ENCODE measurements at places on chromosomes 3 and 15.

DNA sequence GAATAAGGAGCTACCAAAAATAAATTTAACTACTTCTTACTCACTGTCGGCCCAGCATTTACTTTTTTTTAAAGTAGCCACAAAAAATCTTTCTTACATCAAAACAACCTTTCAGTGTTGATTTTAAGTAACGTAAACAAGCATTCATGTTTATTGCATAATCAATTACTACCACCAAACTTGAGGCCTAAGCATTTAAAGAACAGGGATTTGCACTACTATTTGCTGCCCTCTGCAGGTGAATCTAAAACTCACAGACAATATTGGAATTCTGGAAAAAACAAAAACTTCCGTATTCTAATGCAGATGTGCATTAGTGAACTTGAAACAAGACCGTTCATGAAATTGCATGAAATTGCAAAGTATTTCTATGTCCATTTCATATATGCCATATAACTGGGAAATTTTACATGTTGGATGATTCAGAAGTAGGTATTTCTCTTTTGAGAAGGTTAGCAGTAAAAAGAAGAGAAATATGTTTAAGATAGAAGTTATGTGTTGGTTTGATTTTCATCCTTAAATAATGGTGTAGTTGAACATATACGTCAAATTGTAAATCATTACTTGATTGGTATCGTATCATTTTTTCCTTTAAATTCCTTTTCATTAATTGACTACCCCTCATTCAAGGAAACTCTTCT is 55.6 kb downstream of the CGGBP1 start:
- no peak for DNase-seq

DNA sequence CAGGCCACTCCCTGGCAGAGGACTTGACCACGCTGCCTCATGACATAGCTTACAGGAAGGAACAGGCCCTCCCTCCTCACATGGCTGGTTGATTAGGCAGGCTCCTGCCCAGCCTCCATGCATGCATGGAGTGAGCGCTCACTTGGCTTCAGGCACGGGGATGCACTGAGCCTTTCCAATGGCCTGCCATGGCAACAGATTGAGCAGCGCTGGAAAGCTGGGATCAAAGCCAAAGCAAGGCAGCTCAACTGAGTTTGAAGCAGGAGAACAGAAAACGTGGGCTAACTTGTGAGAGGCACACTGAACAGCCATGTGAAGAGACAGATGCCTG is 5.9 kb upstream of the GRAMD2A start:
- DNase-seq = peak; percentile 99

DNA sequence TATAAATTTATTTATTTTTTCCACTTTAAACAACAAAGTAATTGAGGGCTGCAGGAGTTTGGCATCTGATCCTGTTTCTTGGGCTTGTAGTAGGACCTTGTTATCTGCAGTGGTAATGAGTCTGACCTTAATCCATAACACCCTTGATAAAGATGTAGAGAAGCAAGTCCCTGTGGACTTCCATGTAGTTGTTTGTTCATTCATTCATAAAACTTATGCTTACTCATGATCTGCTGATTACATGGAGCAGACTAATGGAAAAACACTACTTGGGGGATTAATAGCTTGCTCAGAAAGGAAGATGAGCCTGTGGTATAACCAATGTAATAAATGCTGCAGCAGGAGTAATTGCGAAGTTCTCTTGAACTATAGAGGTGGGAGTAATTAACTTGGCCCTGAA is 271.5 kb upstream of the TBL1XR1 start:
- no peak for DNase-seq

DNA sequence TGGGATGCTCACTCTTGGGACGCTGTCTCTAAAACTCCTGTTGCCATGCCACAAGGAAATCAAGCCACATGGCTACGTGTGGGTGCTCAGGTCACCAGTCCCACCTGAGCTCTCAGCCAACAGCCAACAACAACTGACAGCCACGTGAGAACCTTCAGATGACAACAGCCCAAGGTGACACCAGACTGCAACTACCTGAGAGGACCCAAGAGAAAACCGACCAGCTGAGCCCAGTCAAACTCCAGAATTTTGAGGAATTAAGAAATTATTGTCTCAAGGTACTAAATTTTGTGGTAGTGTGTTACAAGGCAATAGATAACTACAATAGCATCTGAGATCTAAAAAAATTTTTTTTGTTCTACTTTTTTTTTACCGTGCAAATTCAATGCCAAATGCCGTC is 75.2 kb downstream of the ITGA11 start:
- no peak for DNase-seq

DNA sequence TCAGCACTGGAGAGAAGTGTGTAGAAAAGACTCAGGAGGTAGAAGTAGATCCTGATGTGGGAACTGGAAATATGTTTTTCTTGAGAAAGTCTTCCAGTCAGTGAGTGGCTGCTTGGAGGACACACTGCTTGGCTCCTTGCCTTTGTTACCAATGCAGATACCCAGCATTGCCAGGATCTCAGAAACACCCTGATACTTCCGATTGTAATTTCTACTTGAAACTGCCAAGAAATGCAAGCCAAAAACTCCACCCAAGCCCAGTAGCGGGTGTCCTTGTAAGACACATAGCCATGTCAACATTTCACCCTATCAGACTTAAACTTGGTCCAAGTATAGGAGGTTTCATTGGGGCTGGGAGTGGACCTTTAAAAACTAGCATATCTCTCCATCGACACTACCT is 141.8 kb downstream of the ALDH1A2 start:
- DNase-seq = peak; percentile 48

DNA sequence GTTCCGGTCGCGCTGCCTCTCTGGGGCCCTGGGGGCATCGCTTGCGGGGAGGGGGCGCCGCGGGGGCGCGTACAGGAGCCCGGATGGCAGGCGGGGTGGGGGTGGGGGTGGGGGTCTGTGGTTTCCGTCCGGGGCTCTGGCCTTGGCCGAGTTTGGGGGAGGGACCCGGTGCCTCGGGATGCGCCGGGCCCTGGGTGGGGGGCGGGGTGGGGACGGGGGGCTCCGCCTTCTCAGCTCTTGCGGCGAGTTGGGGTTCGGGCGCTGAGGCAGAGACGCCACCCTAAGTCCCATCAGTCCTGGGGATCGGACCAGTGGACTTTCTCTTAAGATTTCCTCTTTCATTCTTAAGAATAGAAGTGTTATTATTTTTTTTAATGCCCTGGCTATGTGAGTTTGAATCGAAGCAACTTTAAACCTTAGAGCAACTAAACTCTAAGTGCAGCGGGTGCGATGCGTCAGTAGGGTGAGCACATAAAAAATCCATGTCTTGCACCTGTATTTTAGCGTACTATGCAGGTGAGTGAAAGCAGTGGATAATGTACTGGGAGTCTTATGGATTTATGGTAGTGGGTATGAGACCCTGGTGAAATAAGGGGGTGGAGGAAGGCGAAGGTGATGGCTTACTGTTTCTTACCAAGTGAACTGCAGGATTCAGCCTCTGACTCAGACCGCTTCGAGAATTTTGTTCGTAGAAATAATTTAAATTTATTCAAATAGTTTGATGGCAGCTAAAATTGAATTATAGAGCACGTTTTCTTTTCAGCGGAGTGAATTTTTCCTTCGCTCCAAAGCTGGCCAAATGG is 762 bp downstream of the CTNNB1 start:
- DNase-seq = peak; percentile 45

DNA sequence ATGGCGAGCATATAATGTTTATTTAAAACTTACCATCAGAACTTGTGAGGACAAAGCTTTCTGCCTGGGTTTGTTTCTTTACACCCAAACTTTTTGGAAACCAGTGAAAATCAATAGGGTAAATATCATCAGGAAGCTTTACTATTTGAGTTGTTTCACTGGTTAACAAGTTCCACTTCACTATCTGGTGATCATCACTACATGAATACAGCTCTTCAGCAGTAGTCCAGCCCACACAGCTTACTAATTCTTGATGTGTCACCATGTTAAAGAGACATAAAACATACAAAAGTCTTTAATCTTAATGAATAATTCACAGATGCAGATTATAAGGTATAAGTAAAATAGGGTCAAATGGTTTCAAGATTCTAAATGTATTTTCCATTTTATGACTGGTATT is 17.6 kb downstream of the IFT80 start:
- no peak for DNase-seq

- DNase-seq = no peak
Measured at GRCh38 chr3:37558580-37558979, 303.1 kb upstream of the CTDSPL start.

- no peak for DNase-seq
Measured at GRCh38 chr15:67091980-67092677, 26.7 kb downstream of the SMAD3 start.

Data from thyroid gland (tissue), 4 donors.